ENCODE measurements at places on chromosomes 12 and 14. TPM values are rescaled to one million over a fixed set of nuclear protein-coding genes. Genes with fewer than 3 reads are reported as not detected.

Gene HNRNPC
- polyA plus RNA-seq = 786 TPM

Gene SDR39U1
- polyA plus RNA-seq = 25.3 TPM

Gene KLRG1
- polyA plus RNA-seq = 0.54 TPM

Gene SLC6A12
- polyA plus RNA-seq = not detected

Gene SLCO1C1
- polyA plus RNA-seq = not detected

Gene TAS2R8
- not detected for polyA plus RNA-seq

Gene IFNG-AS1
- polyA plus RNA-seq = not detected

Gene CD4
- not detected for polyA plus RNA-seq

Gene KCNH3
- polyA plus RNA-seq = 0.21 TPM

Gene NEUROD4
- not detected for polyA plus RNA-seq

Gene TPPP2
- polyA plus RNA-seq = not detected

Gene TDRD9
- 0.10 TPM for polyA plus RNA-seq

Gene LAG3
- polyA plus RNA-seq = 0.09 TPM

Gene SALL2
- polyA plus RNA-seq = 0.84 TPM

Gene PSMA3
- 325 TPM for polyA plus RNA-seq

Gene KCNC2
- not detected for polyA plus RNA-seq

Gene XPOT
- polyA plus RNA-seq = 93.8 TPM

Gene LUM
- 0.37 TPM for polyA plus RNA-seq

Gene C1RL
- polyA plus RNA-seq = 8.5 TPM

Gene SDS
- not detected for polyA plus RNA-seq

Gene RNASE1
- polyA plus RNA-seq = not detected

Gene RASSF8
- polyA plus RNA-seq = 10.9 TPM

Gene TTC9
- 0.50 TPM for polyA plus RNA-seq

Gene OLR1
- polyA plus RNA-seq = 0.03 TPM

Gene MMP14
- polyA plus RNA-seq = 355 TPM

Gene BMP4
- polyA plus RNA-seq = 6.5 TPM

Gene EID3
- polyA plus RNA-seq = 0.75 TPM

Gene MYH6
- polyA plus RNA-seq = not detected

Gene TAS2R50
- polyA plus RNA-seq = 0.10 TPM

Gene CCDC197
- not detected for polyA plus RNA-seq

Gene KICS2
- polyA plus RNA-seq = 6.2 TPM

Gene CCDC177
- polyA plus RNA-seq = not detected

Gene BEST3
- polyA plus RNA-seq = 0.06 TPM

Gene PTCSC3
- polyA plus RNA-seq = not detected

Gene FBXO34
- polyA plus RNA-seq = 16.0 TPM

Gene STXBP6
- 0.63 TPM for polyA plus RNA-seq

Gene TAS2R7
- not detected for polyA plus RNA-seq

Gene RND1
- polyA plus RNA-seq = 0.30 TPM

Gene ITGA5
- 47.9 TPM for polyA plus RNA-seq

Gene TBX5
- polyA plus RNA-seq = not detected

Gene COL2A1
- not detected for polyA plus RNA-seq

Gene LRP1-AS
- not detected for polyA plus RNA-seq

Gene SLCO1B1
- not detected for polyA plus RNA-seq
